K562 (cell line): ENCODE measurements at places on chromosomes 12 and 14. TPM values are rescaled to one million over a fixed set of nuclear protein-coding genes. Genes with fewer than 3 reads are reported as not detected.

DNA sequence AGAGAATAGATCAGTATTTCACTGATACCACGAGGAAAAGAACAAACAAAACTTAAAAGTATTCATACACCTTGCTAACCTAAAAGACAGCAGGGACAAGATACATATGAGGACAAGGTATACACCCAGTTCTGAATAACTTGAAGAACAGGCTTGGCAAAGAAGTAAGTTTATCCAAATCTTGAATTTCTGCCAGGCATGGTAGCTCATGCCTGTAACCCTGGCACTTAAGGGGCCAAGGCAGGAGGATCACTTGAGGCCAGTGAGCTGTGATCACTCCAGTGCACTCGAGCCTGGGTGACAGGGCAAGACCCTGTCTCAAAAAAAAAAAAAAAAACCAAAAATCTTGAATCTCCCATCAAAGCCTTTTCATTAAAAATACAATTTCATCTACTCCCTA is 25.0 kb downstream of the EIF2S1 start:
- no peak for DNase-seq

GRCh38 chr12:87171356-87171755 is 857.8 kb downstream of the C12orf50 start:
- DNase-seq: no peak

DNA sequence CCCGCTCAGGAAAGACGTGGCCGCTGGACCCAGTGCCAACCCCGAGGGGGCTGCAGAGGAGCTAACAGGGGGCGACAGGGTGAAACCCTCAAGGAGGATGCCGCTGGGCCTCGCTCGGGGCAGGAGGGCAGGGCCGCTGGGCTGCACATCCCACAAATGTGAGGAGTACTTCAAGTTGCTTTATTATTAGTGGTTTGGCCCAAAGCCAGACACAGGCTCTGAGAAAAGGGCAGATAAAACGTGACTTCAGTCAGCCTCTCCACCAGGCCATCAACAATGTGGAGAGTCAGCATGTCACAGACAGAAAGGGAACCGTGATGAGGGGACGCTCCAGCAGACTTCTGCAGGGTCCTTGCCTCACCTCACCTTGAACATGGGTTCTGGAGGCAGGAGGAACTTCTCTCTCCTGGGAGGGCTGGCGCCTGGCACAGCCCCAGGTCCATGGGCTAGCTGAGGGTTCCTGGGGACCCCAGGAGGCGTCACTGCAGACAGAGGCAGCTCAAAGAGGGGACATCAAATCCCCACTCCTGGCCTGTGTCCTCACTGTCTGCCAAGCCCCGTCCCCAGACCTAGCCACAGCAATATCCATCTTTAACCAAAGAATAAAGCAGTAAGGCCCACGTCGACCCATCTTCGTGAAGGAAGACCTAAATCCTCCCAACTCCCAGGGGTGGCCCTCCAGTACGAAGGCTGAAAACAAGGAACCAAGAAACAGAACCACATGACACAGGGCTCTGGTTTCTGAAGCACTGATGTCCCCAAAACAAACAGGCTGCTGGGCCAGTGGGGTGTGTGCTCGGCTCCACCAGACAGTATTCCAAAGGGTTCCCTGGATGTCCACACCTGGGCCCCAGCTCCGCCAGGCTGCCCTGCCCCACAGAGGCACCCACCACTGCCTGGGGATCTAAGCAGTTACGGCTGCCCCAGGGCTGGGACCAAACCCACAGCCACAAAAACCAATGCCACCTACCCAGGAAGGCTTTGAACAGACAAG is 35.1 kb downstream of the CCDC85C start:
- no peak for DNase-seq

The AQP6 gene
- not detected in 2 replicates for total RNA-seq
